ENCODE measurements at places on chromosomes 13 and 19.

GRCh38 chr19:32671883-32672593 lies 2.9 kb downstream of the ANKRD27 start:
- DNase-seq = no peak

DNA sequence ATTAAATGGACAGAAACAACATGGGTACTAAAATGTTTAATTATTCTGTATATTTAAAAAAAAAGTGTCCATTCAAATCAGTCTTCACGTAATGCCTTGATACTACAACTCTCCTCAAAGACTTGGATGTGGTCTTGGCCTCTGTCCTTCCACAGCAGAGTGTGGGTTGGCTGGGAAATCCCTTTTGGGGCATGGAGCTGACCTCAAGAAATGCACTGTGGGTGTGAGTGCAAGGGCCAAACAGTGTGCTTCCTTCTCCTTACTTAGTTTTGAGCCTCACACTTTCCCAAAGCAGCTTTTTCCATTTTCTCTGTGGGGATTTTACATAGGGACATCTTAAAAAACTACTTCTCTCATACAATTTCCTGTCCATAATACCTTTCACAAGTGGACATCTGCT lies 607.4 kb downstream of the EFNB2 start:
- no peak for DNase-seq

DNA sequence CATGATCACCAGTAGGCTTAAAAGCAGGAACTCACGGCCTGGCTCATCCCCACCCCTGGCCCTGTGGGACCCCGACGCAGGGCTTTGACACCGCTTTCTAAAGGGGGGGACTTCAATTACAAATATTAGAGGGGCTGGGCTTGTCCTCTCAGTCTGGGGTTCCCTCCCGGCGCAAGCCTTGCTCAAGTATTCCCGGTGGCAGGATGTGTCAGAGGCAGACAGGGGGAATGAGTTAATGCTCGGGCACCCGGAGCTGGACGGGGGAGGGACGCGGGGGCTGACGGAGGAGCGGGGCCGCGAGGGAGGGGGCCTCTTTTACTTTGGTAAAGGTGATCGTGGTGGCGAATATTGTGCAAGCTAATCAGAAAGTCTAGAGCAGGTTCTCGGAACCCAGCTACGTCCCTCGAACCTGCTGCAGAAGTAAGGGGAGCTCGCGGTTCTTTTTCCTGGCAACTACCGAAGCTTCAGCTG lies 1.1 kb downstream of the FGF14 start:
- DNase-seq = peak; percentile 37

DNA sequence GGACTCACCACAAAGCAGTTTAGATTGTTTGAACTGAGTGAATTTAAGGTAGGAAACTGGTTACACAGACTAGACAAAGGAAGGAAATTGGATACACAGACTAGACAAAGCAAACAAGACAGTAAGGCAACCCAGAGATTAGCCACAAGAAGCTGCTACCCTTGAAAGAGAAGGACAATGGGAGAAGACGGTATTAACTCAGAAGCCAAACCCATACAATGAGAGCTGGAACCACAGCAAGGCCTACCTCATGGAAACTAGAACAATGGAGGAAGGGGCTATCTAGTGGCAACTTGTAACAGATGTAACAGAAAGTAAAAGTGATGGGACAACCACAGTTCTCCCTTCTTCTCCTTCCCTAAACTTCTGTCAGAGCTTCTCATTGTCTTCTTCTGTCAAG lies 410.9 kb upstream of the SPRY2 start:
- DNase-seq = no peak

- no peak for DNase-seq
Measured at GRCh38 chr19:31258211-31259052, 90.8 kb downstream of the TSHZ3 start.

DNA sequence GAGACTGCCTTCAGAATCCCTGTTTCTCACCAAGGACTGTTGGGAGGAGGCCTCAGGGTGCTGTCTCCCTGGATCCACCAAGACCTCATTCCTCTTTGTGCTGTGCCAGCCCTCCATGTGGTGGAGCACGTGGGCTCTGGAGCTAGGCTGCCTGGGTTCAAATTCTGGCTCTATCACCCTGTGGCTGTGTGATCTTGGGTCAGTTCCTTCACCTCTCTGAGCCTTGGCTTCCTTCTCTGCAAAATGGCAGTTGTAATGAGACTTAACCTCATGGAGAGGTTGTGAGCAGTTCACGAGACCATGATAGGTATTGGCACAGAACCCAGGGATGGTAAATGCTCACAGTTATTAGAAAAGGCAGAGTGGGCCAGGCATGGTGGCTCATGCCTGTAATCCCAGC lies 6.4 kb downstream of the PNMA8C start:
- no peak for DNase-seq

GRCh38 chr13:70125693-70126092 lies 17.4 kb upstream of the KLHL1 start:
- DNase-seq = peak; percentile 29

GRCh38 chr13:111598747-111599146 lies 278.3 kb downstream of the TEX29 start:
- peak; percentile 16 for DNase-seq

GRCh38 chr19:48418317-48419064 lies 25.0 kb downstream of the GRIN2D start:
- DNase-seq = peak; percentile 41

- no peak for DNase-seq
Measured at GRCh38 chr13:112771877-112772538, 82.2 kb downstream of the ATP11A start.

Data from H9 (cell line).